ENCODE measurements at places on chromosomes 5 and 9. TPM values are rescaled to one million over a fixed set of nuclear protein-coding genes. Genes with fewer than 3 reads are reported as not detected.

- DNase-seq: no peak
These were observed 1.2 kb downstream of the COQ4 start for GRCh38 chr9:128323791-128324190.

- DNase-seq: no peak
These were observed 83.7 kb upstream of the ORM1 start for GRCh38 chr9:114238891-114239875.

- no peak for DNase-seq
These were observed 109.0 kb upstream of the PCAT7 start for GRCh38 chr9:94445863-94446262.

DNA sequence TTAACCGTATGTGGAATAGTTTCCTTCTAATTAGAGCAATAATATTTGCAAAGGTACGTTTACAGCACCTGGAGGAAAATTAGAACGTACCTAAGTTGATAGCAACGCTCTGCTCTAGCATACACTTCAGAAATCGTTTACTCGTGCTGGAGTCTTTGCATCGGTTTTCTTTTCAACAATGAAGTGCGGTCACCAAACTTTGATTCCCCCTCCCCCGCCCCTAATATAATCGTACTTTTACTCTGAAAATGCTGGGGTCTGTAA, 506 bp downstream of the ADAMTS19 start:
- DNase-seq: no peak

GRCh38 chr5:173696216-173696615, 79.8 kb upstream of the BOD1 start:
- DNase-seq: no peak

Gene NOXA1
- 6.9 TPM for total RNA-seq

Gene HCN1
- total RNA-seq: not detected

Gene CXCL14
- 45.3 TPM for total RNA-seq

DNA sequence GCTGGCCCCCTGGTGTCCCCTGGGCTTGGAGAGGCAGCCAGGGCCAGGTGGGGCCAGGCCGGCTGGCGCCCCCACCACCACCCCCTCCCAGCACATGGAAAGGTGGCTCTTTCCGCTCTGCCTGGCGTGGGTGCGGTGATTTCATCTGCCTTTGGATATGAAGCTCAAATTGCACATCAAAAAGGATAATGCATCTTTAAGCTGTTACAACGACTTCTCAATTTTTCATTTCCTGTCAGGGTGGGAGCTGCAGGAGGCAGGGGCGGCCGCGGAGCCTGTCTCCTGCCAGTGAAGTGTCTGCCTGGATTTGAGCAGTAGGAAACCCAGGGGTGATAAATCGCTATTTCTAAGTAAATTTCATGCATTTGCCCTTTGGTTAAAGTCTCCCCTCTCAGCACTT, 169.2 kb upstream of the MVB12B start:
- DNase-seq: no peak

DNA sequence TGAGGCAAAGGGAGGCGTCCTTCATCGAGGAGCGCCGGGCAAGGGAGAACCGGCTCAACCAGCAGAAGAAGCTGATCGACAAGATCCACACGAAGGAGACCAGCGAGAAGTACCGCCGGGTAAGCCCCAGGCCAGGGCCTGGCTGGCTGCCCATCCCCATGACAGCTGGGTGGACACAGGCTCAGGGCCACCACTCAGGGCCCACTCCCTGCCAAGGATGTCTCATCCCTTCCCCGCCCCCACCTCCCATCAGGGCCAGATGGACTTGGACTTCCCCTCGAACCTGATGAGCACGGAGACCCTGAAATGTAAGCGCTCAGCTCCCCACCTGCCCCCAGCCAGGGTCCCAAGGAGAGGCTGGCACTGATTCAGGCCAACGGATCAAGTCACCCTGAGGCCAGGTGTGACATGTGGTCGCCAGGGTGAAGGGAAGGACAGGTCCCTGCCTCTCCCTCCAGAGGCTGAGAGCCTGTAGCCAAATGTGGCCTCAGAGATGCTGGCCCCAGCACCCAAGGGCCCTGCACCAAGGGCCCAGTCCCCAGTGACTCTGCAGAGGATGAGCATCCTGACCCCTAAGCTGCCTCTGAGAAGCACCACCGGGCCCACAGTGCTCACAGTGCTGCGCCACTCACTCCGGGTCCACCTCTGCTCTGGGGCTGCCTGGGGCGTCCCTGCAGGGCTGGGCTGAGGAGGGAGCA, 3.1 kb upstream of the RABL6 start:
- DNase-seq: no peak

Gene OTULINL
- total RNA-seq: 0.21 TPM

GRCh38 chr5:102341681-102342288, 45.7 kb upstream of the SLCO4C1 start:
- no peak for DNase-seq

Gene SLC34A3
- total RNA-seq: not detected

Gene IL13
- not detected for total RNA-seq

DNA sequence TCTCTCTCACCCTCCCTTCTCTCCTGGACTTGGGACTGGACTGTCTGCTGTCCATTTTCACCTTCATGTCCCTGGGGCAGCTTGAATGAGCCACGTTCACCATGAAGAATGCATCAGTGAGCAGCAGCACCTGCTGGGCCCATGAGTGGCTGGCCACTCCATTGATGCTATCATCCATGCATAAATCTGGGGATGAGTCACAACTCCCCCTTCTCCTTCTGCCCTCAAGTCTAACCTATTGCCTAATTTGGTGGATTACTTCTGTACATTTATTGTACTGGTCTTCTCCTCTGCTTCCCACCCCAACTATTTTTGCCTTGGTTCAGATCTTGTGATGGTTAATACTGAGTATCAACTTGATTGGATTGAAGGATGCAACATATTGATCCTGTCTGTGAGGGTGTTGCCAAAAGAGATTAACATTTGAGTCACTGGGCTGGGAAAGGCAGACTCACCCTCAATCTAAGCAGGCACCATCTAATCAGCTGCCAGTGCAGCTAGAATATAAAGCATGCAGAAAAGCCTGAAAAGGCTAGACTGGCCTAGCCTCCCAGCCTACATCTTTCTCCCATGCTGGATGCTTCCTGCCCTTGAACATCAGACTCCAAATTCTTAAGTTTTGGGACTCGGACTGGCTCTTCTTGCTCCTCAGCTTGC, 46.7 kb downstream of the GDNF start:
- DNase-seq: no peak

Gene SOHLH1
- not detected for total RNA-seq

GRCh38 chr5:1278656-1279442, 16.0 kb downstream of the TERT start:
- no peak for DNase-seq

Gene SNX24
- total RNA-seq: 21.1 TPM

GRCh38 chr5:99176186-99176585, 247.4 kb upstream of the CHD1 start:
- no peak for DNase-seq

DNA sequence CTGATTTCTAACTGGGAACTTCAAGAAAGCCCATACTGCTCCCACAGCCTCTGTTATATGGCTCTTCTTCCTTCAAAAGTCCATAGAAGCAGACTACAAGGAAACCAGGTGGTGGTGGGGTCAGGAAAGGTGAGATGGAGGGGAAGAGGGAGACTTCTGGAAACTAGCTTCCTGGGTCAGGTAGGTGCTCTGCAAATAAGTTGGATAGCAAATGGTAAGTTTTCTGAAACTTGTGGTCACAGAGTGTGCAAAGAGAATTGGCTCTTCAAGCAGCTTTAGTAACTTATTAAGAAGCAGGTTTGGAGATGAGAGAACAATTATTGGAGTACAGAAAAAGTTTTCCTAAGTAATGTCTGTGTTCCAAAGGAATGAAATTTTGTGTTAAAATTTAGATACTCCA, 316.9 kb downstream of the ADGRV1 start:
- no peak for DNase-seq

GRCh38 chr5:52861368-52861767, 73.7 kb downstream of the ITGA1 start:
- DNase-seq: no peak

DNA sequence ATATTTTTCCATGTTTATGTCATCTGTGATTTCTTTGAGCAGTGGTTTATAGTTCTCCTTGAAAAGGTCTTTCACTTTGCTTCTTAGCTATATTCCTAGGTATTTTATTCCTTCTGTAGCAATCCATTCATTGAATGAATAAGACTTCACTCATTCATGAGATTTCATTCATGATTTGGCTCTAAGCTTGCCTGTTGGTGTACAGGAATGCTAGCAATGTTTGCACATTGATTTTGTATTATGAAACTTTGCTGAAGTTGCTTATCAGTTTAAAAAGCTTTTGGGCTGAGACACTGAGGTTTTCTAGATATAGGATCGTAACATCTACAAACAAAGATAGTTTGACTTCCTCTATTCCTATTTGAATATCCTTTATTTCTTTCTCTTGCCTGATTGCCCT, 15.9 kb downstream of the RLN2 start:
- no peak for DNase-seq

GRCh38 chr5:174355208-174355612, 309.7 kb downstream of the NSG2 start:
- no peak for DNase-seq

DNA sequence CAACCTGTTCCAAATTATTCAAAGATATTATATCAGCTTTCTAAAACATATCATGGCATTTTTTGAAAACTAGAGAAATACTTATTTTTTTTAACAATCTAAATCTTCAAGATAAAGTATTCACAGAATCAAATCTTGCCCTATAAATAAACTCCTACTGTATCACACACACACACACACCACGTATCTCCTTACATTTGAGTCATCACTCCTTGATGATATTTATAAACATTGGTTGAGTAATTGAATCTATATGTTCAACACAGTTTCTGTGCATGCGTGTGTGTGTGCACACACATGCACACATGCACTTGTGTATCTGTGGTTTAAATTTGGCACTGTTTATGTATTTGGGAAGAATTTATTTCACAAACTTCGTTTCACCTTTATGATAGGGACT, 1716.4 kb downstream of the EFNA5 start:
- no peak for DNase-seq

Gene ORM1
- 53.3 TPM for total RNA-seq

DNA sequence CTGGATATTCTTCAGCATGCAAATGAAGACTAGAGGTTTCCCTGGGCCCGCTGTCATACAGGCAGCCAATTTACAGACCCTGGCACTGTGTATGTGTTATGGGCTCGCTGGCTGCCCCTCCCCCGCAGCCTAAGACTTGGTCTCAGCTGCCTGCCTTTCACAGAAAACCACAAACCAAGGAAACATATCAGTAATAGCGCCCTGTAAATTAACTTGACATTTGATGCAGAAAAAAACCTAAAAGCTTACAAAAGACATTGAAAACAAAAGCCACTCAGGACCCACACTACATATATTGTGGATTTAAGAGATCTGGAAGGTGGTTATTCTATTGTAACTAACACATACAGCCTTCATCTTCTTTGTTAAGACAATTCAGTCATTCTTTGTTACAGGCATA, 287.0 kb upstream of the TMEM161B start:
- no peak for DNase-seq

- no peak for DNase-seq
These were observed 157.1 kb downstream of the CCDC192 start for GRCh38 chr5:127860291-127860690.

Gene IL4
- not detected for total RNA-seq

DNA sequence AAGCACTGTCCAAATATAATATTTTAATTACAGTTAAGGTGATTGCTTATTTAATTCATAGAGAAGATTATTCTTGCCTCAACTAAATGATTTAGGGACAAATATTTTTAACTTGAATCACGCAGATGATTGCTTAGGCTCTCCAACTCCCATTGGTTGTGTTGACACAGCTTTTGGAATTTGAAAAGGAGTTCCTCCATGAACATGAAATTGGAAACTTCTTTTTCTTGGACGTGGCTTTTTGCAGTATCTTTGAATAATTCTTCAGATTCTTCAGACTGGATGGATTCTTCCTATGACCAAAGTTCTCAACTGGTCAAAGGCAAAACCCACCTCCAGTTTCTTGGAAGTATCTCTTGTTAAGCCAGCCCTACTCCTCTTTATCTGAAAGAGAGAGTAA, 456.4 kb upstream of the KLF4 start:
- DNase-seq: no peak

DNA sequence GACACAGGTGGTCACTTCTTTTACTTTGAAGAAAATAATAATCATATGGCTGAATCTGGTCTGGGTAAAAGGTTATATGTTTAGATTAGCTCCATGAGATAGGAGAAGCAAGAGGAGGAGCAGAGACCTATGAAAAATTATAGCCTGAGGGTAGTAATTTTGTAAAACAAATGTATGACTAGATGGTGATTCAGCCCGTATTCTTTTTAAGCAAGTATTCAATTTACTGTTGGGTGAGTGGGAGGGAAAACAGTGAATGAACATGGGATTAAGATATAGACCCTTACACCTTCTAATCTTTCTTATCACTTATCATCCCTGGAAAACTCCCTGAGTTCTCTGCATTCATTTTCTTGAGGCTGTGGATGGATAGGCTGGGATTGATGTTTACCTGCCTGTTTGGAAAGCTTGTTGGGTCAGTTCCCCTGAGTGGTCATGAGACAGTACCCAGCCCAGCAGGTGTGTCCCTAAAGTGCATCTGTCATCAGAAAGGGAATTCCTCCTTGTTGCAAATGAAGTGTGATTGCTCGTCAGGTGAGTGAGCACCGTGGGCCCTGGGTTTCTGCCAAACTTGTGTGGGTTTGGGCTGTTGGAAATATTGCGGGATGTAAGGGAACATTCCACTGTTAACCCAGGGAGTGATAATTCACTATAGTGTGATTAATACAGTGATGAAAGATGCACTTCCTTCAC, 101.2 kb upstream of the GDNF start:
- no peak for DNase-seq

- DNase-seq: no peak
These were observed 123.8 kb downstream of the DROSHA start for GRCh38 chr5:31407921-31408693.

Gene TJP2
- total RNA-seq: 154 TPM

DNA sequence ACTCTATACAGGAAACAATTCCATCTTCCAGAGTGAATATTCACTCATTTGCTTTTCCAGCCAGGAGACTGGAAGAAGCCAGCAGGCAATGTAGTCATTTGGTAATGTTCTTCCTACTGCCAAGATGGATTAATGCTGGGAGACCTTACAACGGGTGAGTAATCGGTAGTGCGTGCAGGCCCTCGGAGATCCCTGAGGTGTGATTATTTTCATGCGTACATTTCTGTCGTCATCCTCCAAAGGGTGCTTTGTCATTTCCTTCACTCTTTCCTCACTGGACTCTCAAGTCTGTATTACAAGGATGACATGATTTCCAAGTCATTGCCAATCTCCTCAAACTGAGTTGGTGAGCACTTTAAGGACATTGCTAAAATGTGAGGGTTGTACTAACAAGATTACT, 263.5 kb downstream of the CWC27 start:
- peak; percentile 66 for DNase-seq

Gene FOXD4L5
- total RNA-seq: not detected

Gene RALGPS1
- total RNA-seq: 9.8 TPM

- DNase-seq: no peak
These were observed 102.0 kb downstream of the CAVIN4 start for GRCh38 chr9:100679834-100680233.

Gene SERF1A
- not detected for total RNA-seq

Gene PFN3
- total RNA-seq: not detected

Gene POU5F2
- 1.5 TPM for total RNA-seq

Gene GRXCR2
- total RNA-seq: not detected

GRCh38 chr5:76625087-76625815, 2.0 kb upstream of the F2RL2 start:
- no peak for DNase-seq

Gene NR6A1
- total RNA-seq: 0.53 TPM

Gene C7
- 179 TPM for total RNA-seq

Data from ascending aorta (tissue), 2 donors.